Inflammatory macrophage treated with lipopolysaccharide for 1 hour (primary cell): ENCODE measurements at places on chromosomes 1 and 21.

GRCh38 chr1:109184687-109185086 is 29.0 kb upstream of the SARS1 start:
- peak; percentile 87 for DNase-seq

DNA sequence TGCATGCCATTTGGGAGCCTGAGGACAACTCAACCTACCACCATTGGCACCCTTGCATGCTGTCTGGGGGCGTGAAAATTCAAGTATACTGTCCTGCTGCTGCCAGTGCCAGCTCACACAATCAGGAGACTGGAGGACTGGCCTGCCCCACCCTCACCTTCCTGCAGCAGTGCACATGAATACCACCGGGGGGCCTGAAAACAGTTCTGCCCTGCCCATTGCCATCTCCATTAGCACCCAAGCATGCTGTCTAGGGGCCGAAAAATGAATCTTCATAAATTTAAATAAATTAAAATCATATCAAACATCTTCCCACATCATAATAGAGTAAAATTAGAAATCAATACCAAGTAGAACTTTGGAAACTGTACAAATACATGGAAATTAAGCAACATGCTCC is 322.1 kb upstream of the TMPRSS15 start:
- DNase-seq, result no peak

GRCh38 chr1:94550396-94550795 is 8.8 kb upstream of the F3 start:
- no peak for DNase-seq

DNA sequence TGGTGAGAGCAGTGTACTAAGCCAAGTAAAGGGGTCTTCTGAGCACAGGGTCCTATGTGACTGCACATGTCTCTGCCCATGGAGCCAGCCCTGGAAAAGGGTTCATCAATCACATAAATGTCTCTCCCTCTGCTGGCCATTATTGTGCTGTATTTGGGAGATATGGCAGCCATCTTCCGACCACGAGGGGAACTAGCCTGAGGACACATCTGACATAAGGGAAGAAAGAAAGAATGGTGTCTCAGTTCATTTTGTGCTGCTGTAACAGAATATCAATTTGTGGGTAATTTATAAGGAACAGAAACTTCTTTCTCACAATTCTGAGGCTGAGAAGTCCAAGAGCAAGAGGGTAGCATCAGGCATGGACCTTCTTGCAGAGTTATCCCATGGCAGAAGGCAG is 55.1 kb upstream of the GJA5 start:
- DNase-seq, result no peak

DNA sequence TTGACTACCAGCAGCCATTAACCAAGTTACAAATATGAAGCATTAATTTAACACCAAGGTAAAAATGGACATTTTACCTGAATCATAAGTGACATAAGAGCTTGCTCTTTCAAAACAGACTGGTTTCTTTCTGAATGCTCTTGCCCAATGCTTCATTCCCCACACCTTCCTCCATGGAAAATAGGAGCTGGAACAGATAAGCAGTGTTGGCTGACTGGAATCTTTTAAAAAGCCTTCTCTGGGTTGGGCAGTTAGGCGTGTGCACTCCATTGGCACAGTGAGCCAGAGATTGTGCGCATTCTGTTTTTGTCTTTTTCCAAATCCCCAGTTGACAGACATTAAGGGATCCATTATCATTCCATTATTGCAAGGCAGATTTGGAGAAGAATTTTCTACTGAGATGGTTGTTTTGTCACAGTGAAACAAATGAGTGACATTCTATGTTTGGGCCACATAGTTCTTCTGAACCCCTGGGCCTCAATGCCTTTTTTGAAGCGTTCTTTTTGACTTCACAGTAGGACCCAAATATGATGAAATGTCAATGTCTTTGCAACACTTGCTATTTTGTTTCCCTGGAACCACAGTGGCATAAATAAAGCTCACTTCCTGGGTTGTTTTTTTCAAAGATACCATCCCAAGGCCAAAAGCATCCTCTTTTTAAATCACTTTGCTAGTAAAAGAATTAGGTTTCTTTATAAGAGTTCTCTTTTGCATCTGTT is 32.3 kb downstream of the LRRC8B start:
- peak; percentile 66 for DNase-seq

GRCh38 chr1:182392050-182393028 is 749 bp upstream of the GLUL start:
- peak; percentile 49 for DNase-seq

GRCh38 chr1:10868599-10868965 is 72.1 kb upstream of the CASZ1 start:
- DNase-seq, result no peak

GRCh38 chr1:234869182-234870019 is 259.2 kb downstream of the TOMM20 start:
- no peak for DNase-seq

DNA sequence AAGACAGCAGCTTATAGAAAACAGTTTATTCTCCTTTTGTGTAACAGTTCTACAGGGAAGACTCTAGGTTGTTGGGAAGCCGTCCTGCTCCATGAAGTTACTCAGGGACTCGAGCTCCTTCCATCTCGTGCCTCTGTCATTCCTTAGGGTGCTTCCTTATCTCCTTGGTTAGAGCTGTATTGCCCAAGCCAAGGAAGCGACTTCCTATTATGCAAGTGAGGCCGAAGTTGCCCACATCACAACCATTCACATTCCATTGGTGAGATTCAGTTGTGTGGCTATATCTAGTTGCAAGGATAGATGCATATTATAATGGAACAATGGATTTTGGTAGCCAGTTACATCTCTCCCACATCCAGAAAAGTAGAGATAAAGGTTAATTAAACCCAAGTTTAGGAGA is 9.0 kb downstream of the GSTM5 start:
- DNase-seq, result no peak

GRCh38 chr1:7805460-7805859 is 21.4 kb downstream of the PER3 start:
- no peak for DNase-seq

- DNase-seq, result no peak
Measured at GRCh38 chr1:231241750-231242149, 738 bp downstream of the GNPAT start.
